Activated CD4-positive, alpha-beta T cell treated with anti-CD3 and anti-CD28 coated beads for 48 hours (primary cell): ENCODE measurements at places on chromosomes 3 and 15.

DNA sequence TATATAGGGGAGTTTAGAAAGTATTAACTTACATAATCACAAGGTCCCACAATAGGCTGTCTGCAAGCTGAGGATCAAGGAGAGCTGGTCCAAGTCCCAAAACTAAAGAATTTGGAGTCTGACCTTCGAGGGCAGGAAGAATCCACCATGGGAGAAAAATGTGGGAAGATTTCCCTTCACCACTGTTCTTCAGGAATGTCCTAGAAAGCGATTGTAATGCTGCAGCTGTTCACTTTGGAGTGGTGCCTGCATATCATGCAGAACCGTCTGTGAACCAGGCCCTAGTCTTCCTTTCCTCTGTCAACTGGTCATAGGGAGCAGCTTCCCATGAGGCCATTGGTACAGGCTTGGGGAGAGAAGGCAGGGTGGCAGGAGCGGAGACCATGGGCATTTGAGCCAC is 497.9 kb upstream of the ARPP21 start:
- no peak for DNase-seq

DNA sequence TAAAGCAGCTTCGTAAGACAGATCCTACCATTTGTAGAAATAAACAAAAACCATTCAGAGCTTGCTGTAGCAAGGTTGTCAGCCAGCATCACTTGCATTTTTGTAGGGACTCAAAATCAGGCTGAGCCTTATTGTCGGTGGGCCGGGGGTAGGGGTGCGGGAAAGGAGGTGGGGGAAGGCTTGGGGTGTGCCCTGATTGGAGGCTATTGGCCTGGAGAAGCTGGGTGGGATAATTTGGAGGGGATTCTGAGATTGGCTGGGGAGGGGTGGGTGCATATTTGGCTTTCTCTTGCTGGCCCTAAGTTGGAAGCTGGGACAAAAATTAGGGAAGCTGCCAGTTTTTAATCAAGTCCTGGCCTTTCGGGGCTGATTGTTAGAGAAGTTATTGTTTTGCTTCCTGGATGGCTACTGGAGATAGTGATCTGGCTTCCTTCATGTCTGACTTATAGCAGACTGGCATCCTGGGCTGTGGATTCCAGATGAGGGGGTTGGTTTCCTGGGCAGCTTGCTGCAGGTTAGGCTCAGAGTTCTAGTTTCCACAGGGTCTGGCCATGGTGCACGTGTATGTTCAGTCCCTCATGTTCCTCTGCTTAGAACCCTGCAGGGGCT is 22.8 kb downstream of the STOML1 start:
- no peak for DNase-seq

DNA sequence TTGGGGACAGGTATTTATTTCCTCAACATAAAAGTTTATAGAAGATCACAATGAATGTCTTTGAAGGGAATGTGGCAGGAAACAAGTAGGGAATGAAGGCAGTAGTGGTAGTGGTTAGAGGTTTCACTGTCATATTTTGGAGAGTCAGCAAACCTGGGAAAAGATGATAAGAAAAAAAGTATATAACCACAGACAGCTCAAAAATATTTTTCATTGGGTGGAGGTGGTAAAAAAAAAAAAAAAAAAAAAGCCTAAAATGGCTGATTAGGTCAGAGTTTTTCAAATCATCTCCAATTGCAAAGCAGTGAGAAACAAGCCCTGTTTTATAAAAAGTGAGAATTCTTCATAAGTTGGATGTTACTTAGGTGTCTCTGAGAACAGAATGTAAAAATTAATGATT is 400.0 kb downstream of the LSAMP start:
- DNase-seq = no peak

DNA sequence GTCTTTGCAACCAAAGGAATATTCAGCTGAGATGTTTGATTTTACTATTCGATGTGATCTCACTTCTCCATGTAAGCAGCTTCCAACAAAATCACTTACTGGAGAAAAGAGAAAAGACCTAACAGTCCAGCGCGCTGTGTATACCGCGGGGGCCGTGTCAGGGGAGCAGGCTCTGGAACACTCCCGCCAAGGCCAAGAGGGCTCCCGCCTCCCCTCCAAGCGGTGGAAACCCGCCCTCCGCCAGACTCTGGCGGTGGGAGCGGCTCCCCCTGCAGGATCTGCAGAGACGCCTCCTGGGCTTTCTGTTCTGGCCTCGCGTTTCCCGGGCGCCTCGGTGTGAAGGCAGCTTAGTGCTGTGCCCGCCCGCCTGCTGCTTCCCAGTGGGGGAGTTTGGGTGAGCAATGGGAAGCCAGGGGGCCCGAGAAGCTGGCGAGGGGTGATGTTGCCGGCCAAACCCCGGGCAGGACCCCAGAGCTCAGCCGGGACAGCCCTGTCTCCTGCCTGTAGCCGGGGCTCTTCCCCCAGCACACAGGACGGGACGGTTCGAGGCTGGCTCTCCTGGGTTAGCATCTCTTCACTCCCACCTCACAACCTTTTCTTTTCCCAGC is 36.3 kb downstream of the CHST14 start:
- DNase-seq = peak; percentile 72

DNA sequence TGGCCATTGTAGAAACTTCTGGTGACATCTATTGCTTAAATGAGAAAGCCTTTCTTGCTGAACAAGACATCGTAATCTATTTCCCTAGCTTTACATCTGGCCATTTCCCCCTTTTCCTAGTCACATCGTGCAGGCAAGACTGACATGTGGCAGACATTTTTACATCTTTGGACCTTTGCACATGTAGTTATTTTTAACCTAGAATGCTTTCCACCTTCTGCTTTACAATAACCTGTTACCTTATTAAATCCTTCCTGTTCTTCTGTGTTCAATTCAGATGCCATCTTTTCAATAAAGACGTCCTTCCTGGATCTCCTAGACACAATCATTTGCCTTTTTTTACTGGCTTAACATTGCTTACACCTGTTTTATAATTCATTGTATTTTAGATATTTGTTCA is 343.3 kb downstream of the DIPK2A start:
- DNase-seq = no peak

DNA sequence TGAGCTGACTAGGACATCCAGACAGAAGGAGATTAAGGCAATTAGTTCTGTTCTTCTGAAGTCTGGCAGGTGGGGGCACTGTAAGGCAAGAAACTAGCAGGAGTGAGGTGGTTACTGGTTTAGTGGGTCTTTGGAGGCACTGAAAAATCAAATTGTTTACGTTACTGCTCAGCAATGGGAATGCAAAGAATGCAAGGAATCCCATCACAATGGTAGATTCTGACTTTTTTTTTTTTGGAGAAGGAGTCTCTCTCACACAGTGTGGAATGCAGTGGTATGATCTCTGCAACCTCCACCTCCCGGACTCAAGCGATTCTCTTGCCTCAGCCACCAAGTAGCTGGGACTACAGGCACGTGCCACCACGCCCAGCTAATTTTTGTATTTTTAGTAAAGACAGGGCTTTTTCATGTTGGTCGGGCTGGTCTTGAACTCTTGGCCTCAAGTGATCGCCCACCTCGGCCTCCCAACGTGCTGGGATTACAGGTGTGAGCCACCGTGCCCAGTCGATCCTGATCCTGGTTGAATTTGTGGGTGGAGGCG is 16.4 kb downstream of the FAM107A start:
- DNase-seq = no peak

DNA sequence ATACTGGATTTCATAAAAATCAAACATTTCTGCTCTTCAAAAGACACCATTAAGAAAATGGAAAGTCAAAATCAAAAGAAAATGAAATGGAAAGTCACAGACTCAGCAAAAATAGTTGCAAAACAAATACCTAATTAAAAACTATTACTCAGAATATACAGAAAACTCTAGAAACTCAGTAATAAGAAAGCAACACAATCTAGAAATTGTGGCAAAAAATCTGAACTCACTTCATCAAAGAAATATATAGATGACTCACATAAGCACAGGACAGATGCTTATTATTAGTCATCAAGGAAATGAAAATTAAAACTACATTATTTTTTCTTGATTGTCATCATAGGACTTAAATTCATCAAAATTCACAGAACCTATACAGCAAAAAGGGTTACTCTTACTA is 430.0 kb downstream of the SHQ1 start:
- DNase-seq = no peak

GRCh38 chr15:97235611-97235985 is 724.9 kb upstream of the ARRDC4 start:
- DNase-seq = no peak

GRCh38 chr15:71338265-71338664 is 223.0 kb downstream of the THSD4 start:
- no peak for DNase-seq

GRCh38 chr15:95394186-95395067 is 936.1 kb upstream of the NR2F2 start:
- DNase-seq = no peak

GRCh38 chr3:138463724-138464490 is 29.5 kb downstream of the ESYT3 start:
- DNase-seq = no peak

- DNase-seq = no peak
Measured at GRCh38 chr3:133948131-133948810, 52.6 kb upstream of the RAB6B start.

DNA sequence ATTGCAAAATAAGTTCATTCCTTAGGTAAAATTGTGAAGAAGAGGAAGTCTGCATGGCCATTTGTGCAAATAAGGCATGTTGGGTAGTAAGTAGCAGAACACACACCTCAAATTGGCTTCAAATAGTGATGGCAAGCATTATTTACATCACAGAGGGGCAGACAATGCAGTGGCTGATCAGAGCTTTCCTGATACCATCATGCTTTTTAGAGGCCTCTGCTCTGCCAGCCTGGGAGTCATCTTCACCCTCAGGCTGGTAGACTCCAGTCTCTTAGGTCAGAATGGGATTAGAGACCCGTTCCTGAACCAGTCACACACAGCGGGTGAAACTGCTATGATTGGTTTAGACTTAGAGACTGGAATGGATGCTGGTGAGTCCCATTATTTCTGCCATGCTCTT is 396.0 kb upstream of the MCTP2 start:
- no peak for DNase-seq

DNA sequence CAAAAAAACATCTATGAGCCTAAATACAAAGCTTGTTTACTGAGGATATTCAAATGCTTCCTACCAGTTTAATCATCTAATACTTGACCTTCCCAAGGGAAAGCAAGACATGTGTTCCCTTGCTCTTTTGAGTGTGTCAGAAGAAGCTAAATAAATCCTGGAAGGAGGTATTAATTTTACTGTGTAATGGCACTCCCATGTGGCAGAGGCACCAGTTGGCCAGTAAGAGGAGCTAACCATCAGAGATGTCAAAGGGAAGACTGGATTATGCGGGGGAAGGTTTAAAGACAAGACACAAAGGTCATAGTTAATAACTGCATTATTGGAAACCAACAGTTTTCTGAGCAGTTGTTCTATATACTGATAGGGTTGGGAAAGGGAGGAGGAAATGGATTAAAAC is 125.1 kb downstream of the SUCLG2 start:
- no peak for DNase-seq

GRCh38 chr3:144556392-144556791 is 584.8 kb downstream of the DIPK2A start:
- no peak for DNase-seq
